ENCODE measurements at places on chromosomes 5 and 9.

GRCh38 chr9:90600029-90600428, 42.6 kb downstream of the DIRAS2 start:
- DNase-seq: no peak

DNA sequence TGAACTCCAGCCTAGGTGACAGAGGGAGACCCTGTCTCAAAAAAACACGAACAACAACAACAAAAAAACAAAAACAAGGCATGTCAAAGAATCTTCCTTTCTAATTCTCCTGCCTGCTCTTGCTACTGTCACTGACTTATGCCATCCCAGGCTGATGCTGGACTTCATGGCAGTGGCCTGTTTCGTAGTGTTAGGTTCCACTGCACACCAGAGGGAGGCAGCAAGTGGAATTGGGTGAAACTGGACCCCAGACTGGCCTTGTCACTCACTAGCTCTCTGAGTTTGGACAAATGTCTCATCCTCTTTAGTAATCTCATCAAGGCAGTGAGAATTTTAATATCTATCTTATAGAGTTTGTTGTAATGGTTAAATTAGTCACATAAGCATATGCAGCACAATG, 12.9 kb downstream of the NIM1K start:
- DNase-seq: no peak

GRCh38 chr9:129460323-129461261, 160.3 kb downstream of the C9orf50 start:
- peak; percentile 96 for DNase-seq

DNA sequence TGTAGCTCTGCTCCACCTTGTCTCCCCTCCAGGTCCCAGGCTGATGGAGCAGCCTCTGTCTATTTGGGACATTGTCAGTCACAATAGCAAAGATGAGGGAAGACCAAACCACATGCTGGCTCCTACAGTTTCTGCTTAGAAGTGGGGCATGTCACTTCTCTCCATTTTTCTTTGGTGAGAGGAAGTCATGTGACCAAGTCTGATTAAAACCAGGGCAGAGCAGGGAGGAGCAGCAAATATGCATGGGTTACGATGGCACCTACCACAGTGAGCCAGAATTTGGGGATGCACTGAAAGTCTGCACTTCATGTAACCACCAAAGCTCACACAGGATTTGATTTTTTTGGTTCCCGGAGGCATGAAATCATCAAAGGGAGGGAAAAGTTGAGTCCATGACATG, 234.6 kb downstream of the CDK5RAP2 start:
- DNase-seq: no peak

- no peak for DNase-seq
Measured at GRCh38 chr9:87614397-87614796, 111.5 kb upstream of the CTSL start.

- no peak for DNase-seq
Measured at GRCh38 chr5:44332285-44332971, 56.8 kb downstream of the FGF10 start.

DNA sequence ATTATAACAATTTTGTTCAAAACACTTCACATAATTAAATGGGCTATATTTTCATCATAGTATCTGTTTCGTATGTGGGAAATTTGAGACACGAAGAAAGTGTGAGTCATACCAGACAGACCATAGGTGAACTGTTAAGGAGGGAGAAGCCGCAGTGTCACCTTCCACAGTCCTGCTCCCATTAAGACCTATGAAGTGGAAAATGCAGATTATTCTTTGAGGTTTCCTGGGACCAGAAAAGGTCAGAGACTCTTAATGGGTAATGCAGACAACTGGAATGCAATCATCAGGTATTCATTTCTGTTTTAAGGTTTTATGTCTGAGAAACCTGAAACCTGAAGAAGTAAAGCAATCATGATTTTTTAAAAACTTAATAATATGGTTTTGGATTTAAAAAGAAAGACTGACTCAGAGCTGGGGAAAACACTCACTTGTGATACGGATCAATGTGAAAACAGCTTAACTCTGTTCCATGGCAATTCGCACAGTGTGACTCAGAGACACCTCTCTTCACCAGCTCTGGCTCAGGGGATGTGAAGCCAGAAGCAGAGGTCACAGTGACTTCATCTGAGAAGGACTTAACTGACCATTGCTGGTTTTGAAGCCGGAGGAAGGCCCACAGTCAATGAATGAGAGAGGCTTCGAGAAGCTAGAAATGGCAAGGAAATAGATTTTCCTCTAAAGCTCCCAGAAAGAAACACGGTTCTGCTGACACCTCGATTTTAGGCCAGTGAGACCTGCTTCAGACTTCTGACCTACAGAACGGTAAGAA, 17.2 kb upstream of the GCNT1 start:
- no peak for DNase-seq

DNA sequence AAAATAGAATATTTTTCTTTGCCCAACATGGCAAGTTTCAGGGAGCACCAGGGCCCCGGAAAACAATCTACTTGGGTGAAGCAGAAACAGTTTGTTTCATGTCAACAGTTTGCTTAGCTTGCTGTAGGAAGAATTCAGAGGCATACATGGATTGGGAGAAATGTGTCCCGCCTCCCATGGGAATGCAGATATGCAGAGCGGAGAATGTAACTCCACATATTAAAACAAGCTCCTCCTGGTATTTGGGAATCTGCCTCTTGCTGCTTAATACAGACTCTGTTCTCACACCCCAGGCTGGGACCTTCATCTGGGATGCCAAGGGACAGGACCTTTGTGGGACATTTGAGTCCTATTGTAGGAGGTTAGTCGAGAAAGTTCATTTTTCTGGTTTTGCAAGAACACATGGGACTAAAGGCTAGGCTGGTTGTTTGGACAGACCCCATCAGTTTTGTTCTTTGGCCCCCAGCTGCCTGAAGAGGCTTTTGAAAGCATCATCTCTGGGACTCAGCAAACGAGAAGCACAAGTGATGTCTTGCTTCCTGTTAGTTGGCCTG, 220.5 kb upstream of the ADRA1B start:
- DNase-seq: no peak

DNA sequence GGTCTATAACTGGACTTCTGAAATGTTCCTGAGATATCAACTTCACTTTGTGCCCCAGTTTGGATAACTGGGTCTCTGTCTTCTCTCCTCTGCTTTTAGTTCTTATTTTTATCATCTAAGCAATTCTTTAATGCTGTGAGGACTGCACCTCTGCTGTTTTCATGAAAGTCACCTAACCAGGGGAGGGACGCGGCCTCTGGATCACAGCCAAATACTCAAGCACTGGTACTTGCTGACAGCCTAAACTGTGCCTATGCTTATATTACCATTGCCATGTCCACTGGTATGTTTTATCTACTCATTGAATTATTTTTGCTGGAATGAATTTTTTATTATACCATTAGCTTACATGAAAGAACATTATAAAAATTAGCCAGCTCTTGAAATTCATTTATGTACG, 674.0 kb downstream of the DMRTA1 start:
- DNase-seq: no peak

DNA sequence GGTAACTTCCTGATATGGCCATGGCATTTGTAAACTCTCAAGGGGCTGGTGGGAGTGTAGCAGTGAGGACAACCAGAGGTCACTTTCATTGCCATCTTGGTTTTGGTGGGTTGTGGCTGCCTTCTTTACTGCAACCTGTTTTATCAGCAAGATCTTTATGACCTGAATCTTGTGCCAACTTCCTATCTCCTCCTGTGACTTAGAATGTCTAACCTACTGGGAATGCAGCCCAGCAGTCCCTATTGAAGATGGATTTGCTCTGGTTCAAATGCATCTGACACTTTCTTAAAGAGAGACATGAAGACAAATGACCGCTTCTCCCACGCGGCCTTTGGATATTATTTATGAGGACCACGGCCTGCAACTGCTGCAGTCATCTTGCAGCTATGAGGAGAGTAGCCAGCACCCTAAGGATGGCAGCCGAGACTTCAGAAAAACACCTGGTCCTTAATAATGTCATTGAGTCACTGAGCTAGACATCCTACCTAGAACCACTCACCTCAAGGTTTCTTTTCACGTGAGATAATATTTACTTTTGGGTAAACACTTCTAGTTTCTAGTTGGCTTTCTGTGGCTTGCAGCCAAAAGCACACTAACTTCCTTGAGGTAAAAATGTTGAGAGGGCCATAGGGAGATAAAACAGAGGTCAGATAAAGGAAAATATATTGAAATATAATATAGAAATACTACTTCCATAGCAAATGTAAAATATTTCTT, 28.2 kb downstream of the CETN3 start:
- no peak for DNase-seq

DNA sequence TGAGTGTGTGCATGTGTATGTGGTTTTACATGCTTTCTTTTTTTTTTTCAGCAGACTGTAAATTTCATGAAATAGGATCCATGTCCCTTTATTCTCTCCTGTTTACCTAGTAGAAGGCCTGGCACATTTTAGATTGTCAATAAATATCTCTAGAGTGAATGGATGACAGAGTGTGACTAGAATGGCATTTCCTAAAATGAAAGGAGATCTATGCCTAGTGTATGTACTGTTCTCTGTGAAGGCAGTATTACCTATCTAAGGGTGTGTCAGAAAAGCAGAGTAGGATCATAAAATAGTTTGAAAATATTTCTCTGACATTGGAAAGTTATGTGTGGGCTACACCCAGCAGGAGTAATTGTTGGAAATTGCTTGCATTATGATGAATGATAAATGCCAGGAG, 1876.0 kb upstream of the C9orf72 start:
- DNase-seq: no peak

- no peak for DNase-seq
Measured at GRCh38 chr5:133606835-133607234, 5.5 kb downstream of the FSTL4 start.

- DNase-seq: no peak
Measured at GRCh38 chr9:71218774-71219173, 97.4 kb upstream of the TRPM3 start.

- no peak for DNase-seq
Measured at GRCh38 chr5:38458174-38458573, 98.3 kb downstream of the LIFR start.

GRCh38 chr5:104001136-104001535, 438.5 kb upstream of the NUDT12 start:
- DNase-seq: no peak

GRCh38 chr5:180316586-180316985, 24.7 kb upstream of the MAPK9 start:
- no peak for DNase-seq

DNA sequence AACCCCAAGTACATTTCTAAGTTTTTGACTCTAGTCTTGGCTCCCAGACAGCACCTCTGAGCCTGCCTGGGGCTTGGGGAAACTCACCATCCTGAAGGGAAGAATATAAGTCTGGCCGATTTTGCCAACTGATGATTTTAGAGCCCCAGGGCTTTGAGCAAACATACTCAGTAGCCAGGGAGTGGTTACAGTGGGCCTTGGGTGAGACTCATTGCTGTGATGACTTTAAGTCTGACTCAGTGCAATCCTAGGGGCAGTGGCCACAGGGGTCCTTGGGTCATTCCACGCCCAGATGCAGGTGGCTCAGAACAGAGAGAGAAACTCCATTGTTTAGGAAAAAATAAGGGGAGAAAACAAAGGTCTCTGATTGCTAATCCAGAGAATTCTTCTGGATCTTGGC, 312.0 kb upstream of the EDIL3 start:
- DNase-seq: no peak

GRCh38 chr5:174617285-174617684, 107.1 kb upstream of the MSX2 start:
- no peak for DNase-seq

DNA sequence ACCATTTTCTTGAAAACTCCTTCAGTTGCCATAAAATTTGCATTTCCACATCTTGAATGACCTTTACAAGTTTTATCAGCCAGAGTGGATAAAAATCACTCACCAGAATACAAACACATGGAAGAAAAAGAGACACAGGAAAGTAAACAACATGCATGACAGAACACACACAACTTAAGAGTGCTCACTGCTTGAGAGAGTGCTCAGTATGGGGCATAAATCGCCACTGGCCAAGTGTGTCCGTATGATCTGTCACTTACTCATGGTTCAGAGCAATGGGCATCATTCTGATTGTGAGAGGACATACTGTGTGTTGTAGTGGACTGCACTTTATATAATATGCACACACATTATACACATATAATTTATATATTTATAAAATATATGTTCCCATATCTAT, 155.6 kb upstream of the NTRK2 start:
- DNase-seq: no peak

GRCh38 chr9:106102821-106103220, 408.5 kb downstream of the TMEM38B start:
- DNase-seq: no peak

GRCh38 chr5:175820230-175820629, 51.1 kb upstream of the CPLX2 start:
- DNase-seq: no peak

DNA sequence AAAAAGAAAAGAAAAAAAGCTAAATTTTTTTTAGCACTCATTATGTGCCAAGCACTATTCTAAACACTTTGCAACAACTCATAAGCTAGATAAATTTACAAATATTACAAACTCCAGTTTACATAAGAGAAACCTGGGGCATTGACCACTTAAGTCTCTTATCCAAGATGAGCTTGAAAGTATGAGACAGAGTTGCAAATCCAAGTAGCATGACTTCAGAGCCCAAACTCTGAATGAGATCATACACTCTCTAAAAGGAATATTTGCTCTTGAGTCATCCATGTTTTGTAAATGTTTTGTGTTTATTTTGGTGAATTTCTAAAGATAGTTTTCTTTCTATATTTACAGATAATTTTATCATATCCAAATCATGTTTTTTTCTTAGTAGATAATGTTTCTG, 4.0 kb upstream of the SHOC1 start:
- no peak for DNase-seq

DNA sequence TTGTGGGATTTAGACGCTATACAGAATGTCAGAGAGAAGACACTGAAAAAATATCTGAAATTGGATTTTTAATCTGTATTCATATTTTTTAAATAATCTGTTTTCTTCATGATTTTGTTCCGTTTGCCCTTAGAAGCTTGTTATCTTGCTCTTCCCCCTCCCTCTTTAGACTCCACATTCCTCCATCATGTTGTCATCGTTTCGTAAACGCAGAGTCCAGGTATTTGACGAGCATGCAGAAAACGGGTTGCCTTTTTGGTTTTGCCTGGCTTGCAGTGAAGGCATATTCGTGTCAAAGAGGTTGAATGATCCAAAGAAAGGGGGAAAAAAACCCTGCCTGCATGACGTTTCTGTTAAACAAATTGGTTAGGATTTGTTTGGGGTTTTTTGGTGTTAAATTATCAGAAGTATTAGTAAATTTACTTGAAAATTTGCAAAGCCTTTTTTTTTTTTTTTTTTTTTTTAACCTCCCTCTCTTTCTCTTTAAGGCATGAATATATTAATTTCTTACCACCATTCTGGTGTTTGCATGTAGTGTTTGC, 2.9 kb downstream of the SPTAN1 start:
- DNase-seq: no peak

All from GDM1 (cell line).